Ammon's horn (tissue), 1 donor: ENCODE measurements at places on chromosomes 13 and 19.

DNA sequence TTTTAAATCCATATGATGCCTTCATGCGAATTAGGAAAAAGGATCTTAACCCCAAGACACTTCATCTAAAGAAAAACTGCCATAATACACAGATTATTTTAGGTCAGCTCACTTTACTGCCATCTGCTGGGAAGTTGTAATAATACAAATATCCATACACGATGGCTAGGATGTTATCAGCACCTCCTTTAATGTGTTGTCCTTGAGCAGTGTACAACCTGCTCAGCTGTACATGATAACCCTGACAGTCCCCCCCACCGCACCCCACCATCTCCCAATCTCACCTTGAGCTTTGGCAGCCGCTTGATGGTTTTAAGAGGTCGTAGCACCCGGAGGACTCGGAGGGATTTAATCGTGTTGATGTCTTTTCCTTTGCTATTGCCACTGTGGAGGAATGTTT, 112.2 kb downstream of the IER2 start:
- DNase-seq, result peak; percentile 46

GRCh38 chr13:32246468-32246867, 68.7 kb downstream of the ZAR1L start:
- DNase-seq, result peak; percentile 27

GRCh38 chr19:6216996-6217751, 62.6 kb downstream of the MLLT1 start:
- peak; percentile 64 for DNase-seq

GRCh38 chr13:100751826-100752225, 77.2 kb upstream of the TMTC4 start:
- DNase-seq, result peak; percentile 53

GRCh38 chr13:110697842-110698241, 8.1 kb downstream of the CARS2 start:
- no peak for DNase-seq

DNA sequence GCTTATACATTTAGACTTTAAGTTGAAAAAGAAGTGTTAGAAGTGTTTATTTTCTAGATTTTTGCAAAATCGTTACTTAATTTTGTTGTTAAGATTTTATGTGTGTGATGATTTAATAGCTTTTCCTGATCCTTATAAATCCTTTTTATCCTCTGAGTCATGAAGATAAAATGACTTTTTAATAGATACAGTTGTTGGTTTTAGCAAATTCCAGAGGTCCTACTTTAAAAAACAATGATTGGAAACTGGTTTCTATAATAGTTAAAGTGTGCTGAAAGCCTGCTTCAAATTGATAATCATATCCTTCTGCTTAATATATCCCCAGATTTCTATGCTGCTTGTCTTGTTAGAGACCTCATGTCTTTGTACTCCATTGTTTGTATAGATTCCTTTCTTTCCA, 39.0 kb downstream of the RNASEH2B start:
- DNase-seq, result no peak

- DNase-seq, result no peak
Observed at GRCh38 chr19:6608940-6609339, 18.0 kb upstream of the CD70 start.

DNA sequence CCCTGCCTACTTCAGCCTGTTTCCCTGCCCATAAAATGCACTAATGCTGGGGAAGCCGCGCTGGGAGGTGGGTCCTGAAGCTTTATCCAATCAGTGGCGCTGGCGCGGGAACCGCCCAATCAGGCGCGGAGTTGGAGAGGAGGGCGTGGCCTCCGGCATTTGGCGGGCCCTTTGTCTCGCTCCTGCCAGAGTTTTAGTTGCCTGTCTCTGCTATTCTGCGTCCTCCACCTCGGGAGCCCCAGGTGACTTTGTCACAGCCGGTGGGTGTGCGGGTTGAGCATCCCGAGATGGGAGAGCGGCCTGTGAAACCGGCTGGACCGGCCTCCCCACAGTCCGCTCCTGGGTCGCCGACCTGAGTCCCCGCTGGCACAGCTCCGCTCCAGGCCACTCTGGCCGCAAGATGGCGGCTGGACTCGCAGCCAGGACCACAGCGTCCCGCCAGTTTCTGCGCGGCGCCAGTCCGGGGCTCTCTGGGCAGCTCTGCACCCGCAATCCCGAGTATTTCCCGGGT, 30.7 kb upstream of the ZNF429 start:
- peak; percentile 86 for DNase-seq

DNA sequence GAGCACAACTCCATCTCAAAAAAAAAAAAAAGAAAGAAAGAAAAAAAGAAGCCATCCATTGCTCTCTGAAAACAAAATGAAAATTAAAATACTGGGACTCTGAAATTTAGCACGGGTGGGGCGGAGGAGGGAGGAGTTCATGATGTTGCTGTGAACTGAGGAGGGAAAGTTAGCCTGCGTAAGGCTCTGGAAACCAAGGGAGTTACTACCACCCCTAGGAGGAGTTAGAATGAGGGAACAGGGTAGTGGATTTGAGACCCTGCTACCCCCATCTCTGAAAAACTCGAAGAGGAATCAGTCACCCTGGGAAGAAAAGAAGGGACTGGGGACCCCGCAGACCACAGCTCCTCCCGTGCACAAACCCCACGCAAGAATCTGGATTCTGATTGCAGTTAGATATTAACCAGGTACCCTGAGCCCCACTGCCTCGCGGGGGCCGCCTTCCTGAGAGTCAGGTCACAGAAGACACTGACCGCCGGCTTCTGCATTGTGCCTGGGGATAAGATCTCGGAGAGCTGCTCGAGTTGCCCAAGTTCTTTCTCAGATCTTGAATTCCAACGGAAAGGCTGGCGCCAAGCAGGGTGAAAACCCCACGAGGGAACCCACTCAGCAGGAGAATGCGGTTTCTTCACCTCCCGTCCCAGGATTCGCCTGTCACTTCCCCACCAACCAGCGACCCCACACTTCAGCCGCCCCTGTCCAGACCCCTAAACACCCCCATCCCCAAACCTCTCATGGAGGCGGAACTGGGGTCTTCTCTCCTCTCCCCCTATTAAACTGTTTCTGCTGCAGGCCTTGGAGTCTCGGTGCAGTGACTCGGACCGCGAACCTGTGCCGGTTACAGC, 870 bp downstream of the ZNF442 start:
- peak; percentile 6 for DNase-seq

DNA sequence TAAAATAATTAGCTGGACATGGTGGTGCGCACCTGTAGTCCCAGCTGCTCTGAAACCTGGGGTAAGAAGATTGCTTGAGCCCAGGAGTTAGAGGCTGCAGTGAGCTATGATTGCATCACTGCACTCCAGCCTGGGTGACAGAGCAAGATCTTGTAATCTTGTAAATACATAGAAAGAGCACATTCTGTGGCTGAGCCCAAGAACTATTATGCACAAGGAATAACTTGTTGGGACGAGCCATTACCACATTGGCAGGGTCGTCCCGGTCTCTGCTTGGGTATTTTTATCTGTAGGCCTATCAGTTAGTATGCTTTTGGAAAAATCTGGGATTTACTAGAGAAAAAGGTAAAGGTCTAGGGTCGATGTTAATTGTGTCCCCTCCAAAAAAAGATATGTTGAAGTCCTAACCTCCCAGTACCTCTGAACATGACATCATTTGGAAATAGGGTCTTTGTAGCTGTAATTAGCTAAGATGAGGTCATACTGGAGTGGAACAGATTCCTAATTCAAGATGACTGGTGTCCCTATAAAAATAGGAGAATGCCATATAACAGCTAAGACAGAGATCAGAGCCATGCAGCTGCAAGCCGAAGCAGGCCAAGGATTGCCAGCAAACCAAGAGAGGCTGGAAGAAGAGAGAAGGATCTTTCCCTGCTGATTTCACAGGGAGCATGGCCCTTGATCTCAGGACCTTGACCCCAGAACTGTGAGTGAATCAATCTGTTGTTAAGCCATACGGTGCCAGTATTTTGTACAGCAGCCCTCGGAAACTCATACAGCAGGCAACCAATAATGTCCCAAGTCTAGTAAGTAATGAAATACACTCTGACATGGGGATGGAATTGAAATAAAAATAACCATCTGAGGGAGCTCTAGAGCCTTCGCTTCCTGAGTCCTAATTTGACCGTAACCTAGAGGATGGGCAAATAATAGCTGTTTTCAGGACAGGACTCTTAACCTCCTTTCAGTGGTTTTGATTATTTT, 77.0 kb downstream of the TM9SF2 start:
- DNase-seq, result peak; percentile 53

GRCh38 chr19:53553865-53554791, 16.2 kb downstream of the ZNF331 start:
- DNase-seq, result peak; percentile 89

DNA sequence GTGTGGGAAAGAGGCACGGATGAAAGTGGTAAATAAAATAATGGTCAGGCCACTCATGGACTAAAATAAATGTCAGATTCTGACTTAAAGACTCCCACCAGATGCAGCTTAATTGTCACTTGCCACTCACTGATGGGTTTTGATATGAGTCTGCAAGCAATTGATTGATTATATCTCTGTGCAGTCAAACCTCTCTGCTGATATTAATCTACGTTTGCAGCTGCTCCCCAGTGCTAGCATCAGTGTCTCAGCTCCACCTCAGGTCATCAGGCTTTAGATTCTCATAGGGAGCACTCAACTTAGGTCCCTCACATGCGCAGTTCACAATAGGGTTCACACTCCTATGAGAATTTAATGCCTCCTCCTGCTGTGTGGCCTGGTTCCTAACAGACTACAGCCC, 195.3 kb downstream of the B3GLCT start:
- no peak for DNase-seq

DNA sequence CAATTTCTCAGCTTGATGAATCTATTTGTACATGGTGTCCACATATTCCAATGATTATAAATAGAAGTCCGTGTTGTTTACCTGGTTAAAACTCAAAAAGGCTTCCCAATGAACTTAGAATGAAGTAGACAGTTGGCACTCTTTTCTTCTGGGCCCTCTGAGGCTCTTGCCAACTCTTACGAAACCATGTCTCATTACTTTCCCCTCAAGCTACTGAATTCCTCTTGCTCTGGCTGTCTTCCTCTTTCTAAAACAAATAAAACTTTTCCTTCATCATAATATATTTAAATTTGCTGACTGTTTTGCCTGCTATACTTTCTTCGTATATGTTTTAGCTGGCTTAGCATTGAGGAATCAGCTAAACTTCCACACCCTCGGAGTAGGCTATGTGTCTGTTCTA, 139.7 kb downstream of the SLITRK6 start:
- no peak for DNase-seq

- no peak for DNase-seq
Observed at GRCh38 chr19:3682741-3683404, 17.4 kb downstream of the PIP5K1C start.

- no peak for DNase-seq
Observed at GRCh38 chr13:72599178-72599743, 128.2 kb downstream of the MZT1 start.

GRCh38 chr13:84730376-84730775, 848.1 kb upstream of the SLITRK1 start:
- peak; percentile 7 for DNase-seq

GRCh38 chr19:50264483-50265186, 61.2 kb downstream of the MYH14 start:
- no peak for DNase-seq

DNA sequence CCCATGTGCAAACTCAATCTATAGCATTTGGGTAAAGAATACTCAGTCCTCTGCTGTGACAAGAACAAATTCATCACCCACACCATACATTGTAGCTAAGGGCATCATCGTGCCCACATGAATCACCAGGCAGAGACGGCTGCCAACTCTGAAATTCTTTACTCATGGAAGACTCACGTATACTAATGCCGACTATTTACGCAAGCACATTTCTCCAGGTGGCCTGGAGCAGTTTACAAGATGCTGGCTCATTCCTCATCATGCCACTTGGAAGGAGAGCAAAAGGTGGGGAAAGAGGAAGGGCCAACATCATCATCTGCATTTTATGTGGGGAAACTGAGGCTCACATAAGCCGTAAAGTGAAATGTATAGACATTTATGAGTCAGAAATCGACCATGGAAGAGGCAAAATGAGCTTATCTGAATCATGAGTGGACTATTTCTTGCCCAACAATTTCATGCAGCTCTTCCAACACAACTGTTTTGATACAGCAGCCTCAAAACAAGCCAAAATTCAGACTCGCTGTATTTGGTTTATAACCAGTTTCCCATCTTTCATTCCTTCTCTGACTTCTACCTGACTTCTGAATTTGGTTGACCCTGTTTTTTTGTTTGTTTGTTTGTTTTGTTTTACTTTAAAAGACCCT, 213.9 kb upstream of the SERP2 start:
- no peak for DNase-seq

DNA sequence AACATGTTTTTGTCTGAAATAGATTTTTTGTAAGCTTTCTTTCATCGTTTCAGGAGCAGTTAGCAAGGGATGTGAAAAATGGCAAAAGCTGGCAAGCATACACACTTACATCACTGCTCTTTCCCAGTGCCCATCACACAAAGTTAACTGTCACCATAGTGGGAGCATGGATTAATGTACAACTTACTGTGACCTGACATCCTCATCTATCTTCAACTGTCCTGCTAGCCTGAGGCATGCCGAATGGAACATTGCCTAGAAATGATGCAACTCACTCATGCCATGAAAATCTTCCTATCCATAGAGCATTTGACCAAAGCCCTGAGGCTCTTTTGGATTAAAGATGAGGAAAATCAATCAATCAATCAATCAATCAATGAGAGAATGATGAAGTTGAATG, 491.7 kb upstream of the SLC10A2 start:
- no peak for DNase-seq

GRCh38 chr13:37481011-37481884, 117.3 kb downstream of the POSTN start:
- no peak for DNase-seq

GRCh38 chr13:76386321-76386720, 499.9 kb downstream of the KCTD12 start:
- no peak for DNase-seq

DNA sequence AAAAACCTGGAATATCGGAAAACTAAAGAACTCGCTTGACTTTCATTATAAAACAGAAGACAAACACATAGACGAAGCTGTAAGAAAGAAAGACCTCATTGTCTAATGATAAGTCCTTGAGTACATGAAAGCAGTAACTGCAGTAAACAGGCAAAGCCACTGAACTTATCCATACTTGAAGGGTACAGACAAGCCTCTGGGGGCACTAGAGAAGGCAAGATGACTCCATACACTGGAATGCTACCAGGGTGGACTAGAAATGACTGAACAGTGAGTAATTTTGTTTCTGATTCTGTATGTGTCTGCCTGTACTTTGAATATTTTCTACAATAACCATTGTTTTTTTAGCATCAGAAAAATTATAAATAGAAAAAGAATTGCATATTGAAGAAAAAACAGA, 507.9 kb downstream of the UQCRFS1 start:
- no peak for DNase-seq

GRCh38 chr19:47469719-47470118, 2.0 kb downstream of the SLC8A2 start:
- DNase-seq, result no peak

DNA sequence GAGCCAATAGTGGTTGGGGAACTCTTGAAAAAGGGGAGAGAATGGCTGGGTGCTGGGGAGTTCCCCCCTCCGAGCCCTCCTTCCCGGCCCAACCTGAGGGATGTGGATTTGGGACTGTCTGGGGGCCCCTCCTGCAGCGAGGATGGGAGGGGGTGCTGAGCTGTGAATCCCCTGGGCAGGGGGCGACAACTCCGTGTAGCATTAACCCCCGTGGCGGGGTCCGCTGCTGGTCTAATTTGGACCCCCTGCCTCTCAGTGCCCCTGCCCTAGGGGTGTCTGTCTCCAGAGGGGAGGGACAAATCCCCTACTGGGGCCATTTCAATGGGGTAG, 9.7 kb downstream of the MIDN start:
- no peak for DNase-seq
